Neural progenitor cell (in vitro differentiated cells): ENCODE measurements at places on chromosomes 5 and 9. TPM values are rescaled to one million over a fixed set of nuclear protein-coding genes. Genes with fewer than 3 reads are reported as not detected.

DMRT3 gene
- total RNA-seq: 0.41 and 0.90 TPM in 2 replicates

CNTLN gene
- 6.8 and 10.1 TPM in 2 replicates for total RNA-seq

PROB1 gene
- total RNA-seq: 0.67 and 2.6 TPM in 2 replicates

PIP5K1B gene
- 1.3 and 3.2 TPM in 2 replicates for total RNA-seq

ORM1 gene
- 1.5 TPM in 1 of 2 replicates, not detected in the other for total RNA-seq

IGIP gene
- total RNA-seq: 0.59 and 1.6 TPM in 2 replicates

EXD3 gene
- total RNA-seq: 4.7 and 25.1 TPM in 2 replicates

OR2V1 gene
- not detected in 2 replicates for total RNA-seq

SPATA31D3 gene
- total RNA-seq: not detected in 2 replicates
